Ammon's horn (tissue), 1 donor: ENCODE measurements at places on chromosomes 5 and 9.

DNA sequence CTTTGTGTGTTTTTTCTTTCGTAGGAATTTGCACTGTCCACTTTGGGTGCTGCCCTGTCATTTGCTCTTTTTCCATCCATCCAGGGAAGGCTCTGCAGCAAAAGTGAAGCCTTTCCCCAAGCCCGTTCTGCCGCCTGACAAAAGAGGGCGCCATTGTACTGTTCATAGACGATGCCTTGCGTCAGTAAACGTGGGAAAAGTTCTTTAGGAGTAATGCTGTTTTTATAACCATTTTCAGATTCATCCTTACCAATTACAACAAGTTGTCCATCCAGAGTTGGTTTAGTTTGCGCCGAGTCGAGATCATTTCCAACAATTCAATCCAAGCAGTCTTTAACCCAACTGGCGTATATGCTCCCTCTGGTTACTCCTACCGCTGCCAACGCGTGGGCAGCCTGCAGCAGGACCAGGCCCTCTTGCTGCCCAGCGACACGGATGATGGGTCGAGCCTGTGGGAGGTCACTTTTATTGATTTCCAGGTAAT, 34.3 kb upstream of the RPS23 start:
- DNase-seq = peak; percentile 87

- DNase-seq = no peak
These were observed 290.2 kb upstream of the KLF4 start for GRCh38 chr9:107779731-107780130.

DNA sequence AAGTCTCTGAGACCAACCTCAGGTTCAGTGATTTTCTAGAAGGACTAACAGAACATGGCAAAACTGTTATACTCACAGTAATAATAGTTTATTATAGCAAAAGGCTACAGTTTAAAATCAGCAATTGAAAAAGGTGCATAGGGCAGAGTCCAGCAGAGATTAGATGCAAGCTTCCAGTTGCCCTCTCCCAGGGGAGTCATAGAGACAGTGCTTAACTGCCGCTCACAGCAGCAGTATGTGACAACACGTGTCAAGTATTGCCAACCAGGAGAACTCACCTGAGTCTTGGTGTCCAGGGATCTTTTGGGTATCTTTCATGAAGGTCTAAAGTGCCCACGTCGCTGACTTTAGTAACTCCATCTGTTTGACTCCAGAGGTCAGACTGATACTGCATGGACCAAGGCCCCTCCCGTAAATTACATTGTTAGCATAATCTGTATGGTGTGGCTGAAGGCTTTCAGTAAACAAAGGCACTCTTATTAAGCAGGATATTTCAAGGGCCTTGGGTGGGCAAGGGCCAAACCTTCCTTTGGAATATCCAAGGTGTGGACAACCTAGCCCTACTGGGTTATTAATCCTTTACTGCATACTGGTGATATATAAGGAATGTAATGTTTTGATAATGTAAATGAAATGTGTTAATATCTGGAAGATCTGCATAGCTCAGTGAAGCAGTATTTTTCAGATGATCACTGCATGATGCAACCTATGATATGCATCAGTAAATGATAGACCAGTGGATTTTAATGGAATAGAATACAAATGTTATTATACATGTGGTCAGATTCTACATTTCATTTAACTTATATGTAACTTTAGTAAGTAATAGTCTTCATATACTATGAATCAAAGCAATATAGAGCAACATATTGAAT, 44.0 kb downstream of the RASA1 start:
- DNase-seq = no peak

- DNase-seq = peak; percentile 83
These were observed 35.9 kb upstream of the ARSB start for GRCh38 chr5:79020861-79021561.

GRCh38 chr5:72152545-72152944, 45.3 kb downstream of the MAP1B start:
- DNase-seq = no peak

DNA sequence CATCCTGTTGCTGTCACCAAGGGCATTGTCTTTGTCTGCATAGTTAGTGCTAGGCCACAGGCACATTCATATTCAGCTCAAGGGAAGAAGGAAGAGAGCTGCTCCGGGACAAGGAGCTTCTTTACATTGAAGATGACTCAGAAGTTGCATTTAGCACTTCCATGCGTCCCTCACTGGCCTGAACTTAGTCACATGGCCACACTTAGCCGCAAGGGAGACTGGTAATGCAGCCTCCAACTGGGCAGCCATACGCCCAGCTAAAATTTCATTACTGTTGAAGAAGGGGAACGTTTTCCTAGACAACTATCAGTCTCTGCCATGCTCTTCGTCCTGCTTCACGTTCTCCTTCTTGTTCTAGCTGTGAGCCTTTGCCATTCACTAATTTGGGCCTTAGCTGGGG, 20.0 kb downstream of the ACTL7B start:
- no peak for DNase-seq

DNA sequence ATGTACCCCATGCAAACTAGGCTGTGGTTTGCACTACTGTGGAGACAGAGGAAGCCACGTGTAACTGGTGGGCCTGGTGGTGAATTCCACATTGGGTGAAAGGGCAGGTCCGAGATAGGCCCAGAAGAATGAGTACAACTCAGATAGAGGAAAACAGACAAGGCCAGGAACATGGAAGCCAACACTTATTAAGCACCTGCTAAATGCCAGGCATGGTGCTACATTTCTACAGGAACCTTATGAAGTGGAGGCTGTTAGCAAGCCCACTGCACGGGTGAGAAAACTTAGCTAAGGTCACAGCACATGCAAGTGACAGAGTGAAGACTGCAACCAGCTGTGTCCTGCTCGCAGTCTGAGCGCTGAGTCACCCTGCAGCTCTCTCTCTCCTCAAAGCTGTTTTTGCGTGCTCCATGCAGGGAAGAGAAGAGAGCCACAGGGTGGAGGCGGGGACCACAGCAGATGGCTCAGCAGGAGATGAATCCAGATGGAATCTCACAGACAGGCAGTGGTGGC, 65.5 kb upstream of the SPTLC1 start:
- peak; percentile 72 for DNase-seq

DNA sequence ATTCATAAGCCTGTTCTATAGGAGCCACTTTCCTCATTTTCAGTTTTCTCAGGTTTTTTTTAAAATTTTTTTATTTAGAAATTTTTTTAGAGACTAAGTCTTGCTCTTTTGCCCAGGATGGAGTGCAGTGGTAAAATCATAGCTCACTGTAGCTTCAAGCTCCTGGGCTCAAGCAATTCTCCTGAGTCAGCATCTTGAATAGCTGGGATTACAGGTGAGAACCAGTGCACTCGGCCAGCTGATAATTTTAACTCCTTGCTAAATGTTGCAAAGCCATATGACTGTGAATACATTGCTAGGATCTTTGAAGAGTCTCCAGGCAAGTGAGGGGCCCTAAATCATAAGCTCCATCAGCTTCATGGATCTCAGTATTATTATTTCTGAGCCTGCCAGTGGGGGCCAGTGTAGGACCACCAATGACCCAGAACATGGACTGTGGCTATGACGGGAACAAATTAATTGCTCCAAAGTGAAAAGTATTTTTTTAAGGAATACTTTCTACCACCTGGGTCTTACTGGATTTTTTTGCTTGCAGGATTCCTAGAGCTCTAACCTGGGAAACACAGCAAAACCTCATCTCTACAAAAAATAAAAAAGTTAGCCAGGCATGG, 5.7 kb upstream of the GAPVD1 start:
- DNase-seq = no peak

DNA sequence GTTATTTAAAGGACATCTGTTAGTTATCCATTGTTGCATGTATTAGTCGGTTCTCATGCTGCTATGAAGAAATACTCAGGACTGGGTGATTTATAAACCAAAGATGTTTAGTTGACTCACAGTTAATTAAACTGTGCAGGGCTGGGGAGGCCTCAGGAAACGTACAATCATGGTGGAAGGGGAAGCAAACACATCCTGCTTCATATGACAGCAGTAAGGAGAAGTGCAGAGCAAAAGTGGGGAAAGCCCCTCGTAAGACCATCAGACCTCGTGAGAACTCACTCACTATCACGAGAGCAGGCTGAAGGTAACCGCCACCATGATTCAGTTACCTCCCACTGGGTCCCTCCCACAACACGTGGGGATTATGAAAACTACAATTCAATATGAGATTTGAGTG, 2064.1 kb downstream of the MAT2B start:
- no peak for DNase-seq

DNA sequence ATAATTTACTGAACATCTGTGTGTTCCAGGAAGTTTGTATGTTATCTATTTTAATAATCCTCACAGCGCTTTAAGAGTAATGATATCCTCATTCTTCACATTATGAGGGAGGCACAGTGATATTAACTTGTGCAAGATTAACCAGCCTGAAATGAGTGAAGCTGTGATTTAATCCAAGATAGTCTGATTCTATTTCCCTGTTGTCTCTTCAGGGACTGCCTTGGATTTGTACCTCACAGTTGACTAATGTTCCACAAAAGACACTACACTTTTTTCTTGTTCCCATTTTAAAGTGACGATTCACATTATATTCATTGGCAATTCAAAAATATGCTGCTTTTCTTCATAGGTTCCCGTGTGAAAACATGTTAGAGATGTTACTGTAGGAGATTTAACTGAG, 125.3 kb upstream of the GNA14 start:
- no peak for DNase-seq

DNA sequence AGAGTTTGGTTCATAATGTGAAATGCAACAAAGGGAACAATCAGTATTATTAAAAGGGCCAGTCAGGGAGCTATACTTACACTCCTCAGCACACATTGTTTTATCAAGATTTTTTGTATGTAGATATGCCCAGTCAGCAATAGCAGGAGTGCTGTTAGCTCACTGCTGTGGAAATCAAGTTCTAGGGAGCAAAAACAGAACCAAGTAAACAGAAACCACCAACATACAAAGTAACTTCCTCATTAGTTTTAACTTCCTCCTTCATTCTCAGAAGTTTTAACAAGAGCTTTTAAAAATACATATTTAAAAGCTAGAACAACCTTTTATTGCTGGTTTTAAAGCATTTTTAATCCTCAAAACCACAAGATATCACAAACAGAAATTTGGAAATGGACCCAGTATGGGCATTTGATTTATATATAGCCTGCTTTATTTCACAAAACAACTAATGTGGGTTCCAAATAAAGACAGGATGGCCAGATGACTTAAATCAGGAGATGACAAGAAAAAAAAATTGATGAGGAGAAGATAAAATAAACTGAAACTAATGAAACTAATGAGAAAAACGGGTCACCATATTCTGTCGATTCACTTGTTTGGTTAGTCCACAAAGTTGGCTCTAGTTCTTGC, 178.5 kb downstream of the ADAMTS12 start:
- no peak for DNase-seq

- DNase-seq = no peak
These were observed 29.0 kb downstream of the TXNDC8 start for GRCh38 chr9:110308633-110309038.

GRCh38 chr9:13555516-13555915, 276.0 kb upstream of the MPDZ start:
- DNase-seq = no peak

DNA sequence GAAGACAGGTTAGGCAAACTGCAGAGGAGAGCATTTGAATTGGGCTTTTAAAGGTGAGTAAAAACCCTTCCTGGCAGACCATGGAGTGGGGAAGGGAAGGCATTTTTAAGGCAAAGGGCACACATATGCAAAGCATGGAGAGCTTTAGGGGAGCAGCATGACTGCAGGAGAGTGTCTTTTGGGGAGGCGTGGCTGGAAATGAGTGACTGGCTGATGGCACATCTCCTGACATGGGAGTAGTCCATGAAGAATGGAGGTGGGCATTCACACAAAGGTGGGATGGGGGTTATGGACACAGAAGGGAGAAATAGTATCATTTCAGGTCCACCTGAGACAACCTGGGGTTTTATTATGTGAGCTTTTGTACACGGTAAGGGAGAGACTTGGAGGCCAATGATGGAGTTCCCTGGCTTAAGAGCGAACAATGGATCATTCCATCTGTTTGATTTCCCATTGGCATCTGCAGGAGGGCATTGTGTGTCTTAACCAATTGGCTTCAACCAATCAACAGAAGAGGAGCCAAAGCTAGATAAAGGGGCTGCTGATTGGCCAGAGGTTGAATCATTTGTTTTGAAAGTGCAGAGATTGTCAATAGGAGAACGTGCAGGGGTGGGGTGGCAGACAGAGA, 2.1 kb downstream of the NSG2 start:
- DNase-seq = no peak

- DNase-seq = no peak
These were observed 479.5 kb downstream of the SPATA31A7 start for GRCh38 chr9:61669352-61669751.

GRCh38 chr5:75034137-75034739, 18.1 kb downstream of the GCNT4 start:
- no peak for DNase-seq

DNA sequence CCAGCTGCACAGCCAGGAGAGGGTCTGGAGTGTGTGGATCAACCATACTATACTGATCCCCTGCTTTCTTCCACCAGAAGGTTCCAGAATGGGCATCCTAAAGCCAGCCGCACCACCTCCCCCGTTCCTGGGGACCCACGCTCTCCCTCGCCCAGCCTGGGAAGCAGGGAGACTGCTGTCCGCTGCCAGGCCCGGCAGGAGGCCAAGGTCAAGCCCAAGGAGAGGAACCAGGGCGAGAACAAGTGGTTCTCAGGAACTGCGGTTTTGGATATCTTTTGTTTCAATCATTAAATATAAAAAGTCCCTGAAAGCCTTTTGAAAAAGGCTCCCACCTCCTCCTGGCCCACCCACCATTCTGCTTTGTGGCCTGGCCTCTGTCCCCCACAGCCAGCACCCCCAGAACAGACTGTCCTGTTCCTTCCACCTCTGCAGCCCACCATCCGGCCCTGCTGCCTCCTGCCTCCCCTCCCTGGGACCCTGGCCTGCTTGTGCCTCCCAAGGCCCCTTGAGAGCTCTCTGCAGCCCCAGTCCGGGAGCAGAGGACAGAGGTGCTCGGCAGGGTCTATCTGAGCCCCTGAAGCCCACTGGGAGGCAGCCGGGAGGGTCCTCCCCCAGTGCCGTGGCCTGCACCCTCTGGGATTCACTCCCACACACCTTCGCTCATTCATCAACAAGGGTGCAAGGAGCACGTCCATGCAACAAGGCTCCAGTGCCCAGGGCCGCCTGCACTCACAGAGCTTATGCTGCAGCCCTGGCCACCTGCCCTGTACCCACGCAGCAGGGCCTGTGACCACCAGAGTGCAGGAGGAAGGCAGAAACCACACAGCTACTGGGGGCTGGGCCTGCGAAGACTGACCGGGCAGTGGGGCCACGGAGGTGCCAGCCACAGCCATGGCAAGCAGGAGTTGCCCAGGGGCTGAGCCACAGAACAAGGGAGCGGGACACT, 614 bp upstream of the LCN6 start:
- DNase-seq = no peak

GRCh38 chr9:96429732-96430131, 11.6 kb upstream of the ZNF367 start:
- DNase-seq = no peak

DNA sequence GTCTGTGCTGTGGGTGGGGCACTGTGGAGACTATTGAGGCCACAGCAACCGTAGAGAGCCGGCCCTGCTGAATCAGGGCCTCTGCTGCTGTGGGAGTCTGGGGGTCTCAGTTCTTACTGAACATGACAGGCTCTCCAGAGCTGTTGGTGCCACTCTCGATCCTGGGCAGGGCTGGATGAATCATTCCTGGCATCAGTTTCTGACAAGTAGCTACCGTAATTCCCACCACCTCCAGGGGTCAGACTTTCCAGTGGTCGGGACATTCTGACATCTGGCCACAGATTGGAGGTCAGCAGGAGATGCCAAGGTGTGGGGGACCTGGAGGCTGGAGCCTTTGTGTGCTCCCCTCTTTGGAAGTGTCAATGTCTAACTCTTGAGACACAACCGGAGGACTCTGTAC, 188.4 kb downstream of the IRX2 start:
- no peak for DNase-seq
